ENCODE measurements at places on chromosomes 2 and 18.
A peak's percentile ranks its signal among the peaks of the same experiment; 100 is the strongest.

DNA sequence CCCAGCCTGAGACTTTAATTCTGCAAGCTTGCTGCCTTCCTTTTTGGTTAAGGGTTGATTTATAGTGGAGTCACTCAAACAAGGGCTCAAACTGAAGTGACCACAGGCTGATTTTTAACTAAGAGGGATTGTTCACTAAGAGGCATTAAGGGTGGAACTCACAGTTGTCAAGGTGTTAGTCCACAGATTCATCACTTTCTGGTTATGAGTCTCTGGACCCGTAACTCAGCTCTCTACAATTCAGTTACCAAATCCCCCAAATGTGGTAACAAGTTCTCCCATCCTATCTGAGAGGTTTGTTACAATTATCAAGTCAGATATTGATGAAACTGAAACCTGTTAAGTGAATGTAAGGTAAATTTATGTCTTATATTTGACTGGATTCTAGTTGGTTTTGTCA, 185.9 kb upstream of the KLHL14 start:
- no peak for DNase-seq

DNA sequence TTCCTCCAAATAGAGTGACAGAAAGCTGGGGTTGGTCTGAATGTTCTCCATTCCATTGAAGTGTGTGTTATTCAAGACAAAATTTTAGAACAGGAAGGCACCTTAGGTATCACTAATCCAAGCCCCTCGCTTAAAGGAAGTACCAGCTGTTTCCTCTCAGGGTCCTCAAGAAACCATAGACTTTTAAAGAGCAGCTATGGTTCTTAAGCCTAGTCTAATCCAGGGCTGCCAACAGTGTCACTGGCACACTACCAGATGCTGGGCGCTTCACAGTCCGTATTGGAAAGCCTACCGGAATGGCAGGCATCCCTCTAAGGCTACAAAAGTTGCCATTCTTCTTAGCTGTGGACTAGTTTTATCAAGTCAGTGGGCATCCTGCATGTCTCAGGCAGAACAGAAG, 1.9 kb downstream of the NEMP2 start:
- DNase-seq: no peak

DNA sequence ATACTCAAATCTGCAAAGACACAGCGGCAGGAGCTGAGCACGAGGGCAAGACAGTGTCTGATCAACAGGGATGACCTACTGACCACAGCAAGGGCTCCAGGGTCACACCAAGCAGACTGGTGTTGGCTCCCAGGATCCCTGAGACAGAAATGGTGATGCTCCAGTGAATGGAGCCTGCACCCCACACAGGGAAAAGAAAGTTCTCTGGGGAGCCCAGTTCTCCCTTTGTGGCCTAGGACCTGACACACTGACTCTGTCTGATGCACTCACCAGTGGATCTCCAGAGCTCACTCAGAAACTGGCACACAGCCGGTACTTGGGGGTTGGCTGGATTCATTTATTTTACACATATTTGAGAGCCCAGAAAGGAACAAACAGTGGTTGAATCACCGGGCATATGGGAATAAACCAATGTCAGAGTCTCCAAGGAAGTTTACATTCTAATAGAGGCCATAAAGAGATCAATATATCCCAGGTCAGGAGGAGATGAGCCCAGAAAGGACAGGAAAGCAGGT, 215.6 kb upstream of the ARL4C start:
- no peak for DNase-seq

DNA sequence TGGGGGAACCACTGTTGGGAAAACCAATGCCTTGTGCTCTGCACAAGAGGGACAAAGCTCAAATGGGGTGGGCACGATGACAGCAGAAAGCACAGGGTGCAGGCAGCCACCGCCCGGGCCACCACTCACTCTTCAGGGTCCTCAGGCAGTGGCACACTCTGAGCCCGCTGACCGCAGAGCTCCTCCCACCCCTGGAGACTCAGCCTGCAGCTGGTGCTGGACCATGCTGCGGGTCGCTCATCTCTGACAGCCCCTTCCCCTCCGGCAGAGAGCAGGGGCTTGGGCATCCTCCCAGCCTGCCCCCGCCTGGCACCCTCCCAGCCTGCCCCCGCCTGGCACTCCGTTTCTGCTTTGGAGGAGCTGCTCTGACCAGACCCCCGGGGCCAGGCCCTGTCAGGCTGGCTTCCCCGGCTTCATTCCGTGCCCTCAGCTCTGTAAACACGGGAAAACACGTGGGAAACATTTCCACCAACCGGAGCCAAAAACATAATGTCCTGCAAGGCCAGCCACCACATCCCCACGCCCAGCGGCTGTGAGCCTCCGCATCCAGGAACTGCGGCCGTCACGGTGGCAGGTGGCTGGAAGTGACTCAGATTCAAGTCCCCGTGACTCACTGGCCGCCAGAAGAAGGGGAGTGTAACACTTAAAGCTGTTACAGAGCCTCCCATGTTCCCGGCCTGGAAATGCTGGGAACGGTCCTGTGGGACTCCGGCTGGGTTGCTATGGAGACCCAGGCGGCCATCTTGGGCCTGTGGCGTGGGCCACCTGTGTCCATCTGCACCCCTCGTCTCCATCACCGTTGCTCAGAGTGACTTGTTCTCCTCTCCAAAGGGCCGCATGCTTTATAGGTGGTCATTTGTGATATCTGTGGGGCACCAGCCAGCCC, 6.8 kb upstream of the SNED1 start:
- peak; percentile 91 for DNase-seq

DNA sequence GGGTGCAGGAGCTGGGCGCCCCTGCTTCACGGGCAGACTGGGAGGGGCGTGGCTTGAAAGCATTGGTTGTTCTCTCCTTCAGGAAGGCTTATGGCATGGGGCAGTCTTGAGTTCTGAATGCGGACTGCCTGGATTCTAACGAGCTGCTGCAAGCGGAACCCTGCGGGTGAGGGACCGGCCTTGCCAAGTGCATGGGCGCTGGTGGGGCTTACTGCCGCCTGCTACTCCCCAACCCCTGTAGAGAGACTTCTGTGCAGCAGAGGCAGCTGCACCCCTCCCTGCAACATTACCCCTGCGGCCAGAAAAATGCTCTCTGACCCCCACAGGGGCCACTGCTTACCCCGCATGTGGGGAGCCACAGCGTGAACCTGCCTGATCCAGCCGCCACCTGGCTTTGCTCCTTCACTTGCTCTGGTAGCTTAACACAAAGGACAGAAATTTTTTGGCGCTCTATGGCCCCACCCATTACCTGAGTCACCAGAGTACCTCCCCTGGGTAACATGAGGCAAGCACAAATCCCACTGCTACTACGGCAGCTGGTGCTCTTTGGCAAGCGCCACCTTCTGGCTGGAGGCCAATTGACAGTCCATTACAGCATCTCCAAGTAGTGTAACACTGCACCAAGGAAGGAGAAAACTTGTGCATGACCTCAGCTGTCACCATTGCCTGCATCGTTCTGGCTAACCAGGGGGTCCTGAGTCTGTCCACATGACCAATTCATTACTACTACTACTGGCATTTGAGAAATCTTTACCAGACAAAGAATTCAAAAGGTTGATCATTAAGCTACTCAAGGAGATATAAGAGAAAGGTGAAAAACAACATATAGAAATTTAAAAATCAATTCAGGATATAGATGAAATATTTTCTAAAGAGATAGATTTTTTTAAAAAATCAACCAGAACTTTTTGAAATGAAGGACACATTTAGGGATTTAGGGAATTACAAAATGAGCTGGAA, 35.4 kb downstream of the MYL12B start:
- peak; percentile 94 for DNase-seq

DNA sequence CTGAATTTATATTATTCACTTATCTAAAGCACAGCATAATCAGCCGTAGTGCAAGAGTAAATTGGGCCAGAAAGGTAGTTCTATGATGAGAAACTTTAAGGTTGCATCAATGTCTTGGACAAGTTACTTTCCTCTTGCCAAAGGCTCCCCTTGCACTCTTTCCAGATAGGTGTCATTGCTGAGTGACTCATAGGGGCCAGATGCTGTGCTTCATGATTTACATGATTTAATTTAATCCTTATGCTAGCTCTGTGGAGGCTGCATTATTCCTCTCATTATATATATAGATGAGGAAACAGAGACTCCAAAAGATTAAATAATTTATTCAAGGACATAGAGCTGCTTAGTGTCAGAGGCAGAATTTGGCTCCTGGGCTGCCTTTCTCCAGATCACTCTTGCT, 5.0 kb downstream of the CFAP221 start:
- DNase-seq: peak; percentile 27

GRCh38 chr18:49548229-49548636, 13.6 kb upstream of the LIPG start:
- DNase-seq: no peak

DNA sequence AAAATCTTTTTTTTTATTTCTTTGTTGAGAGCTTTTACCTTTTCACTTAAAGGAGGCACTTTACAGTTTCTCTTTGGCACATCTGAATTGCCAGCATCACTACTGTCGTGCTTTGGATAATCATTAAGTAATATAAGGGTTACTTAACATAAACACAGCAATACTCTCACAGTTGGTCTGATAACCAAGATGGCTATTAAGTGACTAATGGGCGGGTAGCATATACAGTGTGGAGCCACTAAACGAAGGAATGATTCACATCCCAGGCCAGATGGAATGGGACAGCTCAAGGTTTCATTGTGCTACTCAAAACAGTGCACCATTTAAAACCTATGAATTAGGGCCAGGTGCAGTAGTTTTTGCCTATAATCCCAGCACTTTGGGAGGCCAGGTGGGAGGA, 28.1 kb downstream of the USP37 start:
- DNase-seq: no peak

DNA sequence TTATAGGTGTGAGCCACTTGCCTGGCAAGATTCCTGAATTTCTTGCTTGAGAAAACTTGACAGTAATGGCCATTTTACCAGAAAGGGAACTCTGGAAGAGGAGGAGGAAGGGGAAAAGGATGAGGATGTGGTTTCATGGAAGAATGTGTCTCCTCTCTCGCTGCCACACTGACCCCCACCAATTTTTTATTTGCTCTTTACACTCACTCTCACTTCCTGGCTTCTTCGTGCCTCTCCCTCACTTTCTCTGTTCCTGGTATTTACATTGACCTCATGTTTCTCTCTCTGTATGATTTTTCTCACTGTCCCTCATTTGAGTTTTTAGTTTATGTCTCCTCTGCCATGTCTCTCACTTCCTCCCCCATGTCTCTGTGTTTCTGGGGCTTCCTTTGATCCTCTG, 134.5 kb upstream of the CAB39 start:
- no peak for DNase-seq

GRCh38 chr2:2692599-2693389, 361.7 kb upstream of the MYT1L start:
- no peak for DNase-seq

- DNase-seq: no peak
Observed at GRCh38 chr2:112155331-112156151, 17.4 kb downstream of the FBLN7 start.

DNA sequence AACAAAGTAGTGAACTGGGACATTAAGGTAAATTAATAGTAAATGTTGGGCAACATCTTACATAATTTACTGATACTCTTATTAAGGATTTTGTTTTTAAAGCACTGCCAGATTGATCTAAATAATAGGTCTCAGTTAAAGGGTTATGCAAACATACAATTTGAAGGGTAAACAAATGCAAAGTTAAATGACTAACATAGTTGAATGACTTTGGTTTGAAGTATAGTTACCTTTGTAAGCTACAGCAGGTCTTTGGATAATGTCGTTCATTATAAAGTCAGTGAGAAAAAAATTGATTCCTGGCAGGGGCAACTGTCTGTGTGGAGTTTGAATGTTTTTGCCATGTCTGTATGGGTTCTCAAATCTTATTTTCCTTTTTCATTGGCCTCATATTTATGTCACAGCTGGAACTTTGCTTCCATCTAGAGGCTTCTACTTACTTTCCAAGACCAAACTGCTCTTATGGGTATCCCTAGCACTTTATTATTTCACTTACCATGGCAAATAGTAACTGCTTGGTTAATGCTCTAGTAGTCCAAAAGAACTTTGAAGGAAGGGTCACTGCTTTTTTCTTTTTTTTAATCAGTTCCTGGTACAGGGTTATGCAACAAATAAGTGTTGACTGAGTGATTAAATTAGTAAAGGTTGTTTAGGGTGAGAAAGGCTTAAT, 107.8 kb downstream of the NBEAL1 start:
- DNase-seq: peak; percentile 17

DNA sequence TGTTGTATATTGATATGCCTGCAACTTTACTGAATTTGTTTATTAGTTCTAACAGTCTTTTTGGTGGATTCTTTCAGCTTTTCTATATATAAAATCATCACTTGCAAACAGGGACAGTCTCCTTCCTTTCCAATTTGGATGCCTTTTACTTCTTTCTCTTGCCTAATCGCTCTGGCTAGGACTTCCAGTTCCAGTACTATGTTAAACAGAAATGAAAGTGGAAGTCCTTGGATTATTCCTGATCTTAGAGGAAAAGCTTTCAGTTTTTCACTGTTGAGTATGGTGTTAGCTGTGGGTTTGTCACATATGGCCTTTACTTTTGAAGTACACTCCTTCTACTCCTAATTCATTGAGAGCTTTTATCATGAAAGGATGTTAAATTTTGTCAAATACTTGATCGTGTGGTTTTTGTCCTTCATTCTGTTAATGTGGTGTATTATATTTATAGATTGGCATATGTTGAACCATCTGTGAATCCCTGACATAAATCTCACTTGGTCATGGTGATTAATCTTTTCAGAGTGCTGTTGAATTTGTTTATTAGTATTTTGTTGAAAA, 52.9 kb downstream of the REL start:
- no peak for DNase-seq

DNA sequence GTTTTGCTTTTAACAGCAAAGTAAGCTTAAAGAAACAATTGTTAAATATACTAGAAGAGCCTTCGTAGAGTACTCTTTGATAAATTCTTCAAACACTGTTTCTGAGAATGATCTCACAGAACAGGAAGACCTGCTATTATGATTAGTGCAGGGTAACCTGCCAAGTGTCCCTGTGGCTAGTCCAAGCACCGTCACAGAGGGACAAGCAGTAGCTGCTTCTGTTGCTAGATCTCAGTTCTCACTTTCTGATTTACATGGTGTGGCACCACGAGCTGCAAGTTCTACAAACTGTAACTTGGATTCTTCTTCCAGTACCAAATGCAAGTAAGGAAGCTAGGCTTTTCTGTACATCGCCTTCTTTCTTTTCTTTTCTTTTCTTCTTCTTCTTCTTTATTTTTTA, 121.5 kb downstream of the PIEZO2 start:
- no peak for DNase-seq

- DNase-seq: no peak
Observed at GRCh38 chr18:3269241-3269913, 7.4 kb downstream of the MYL12B start.

GRCh38 chr2:148622366-148622765, 22.2 kb upstream of the EPC2 start:
- no peak for DNase-seq

GRCh38 chr2:85994421-85994777, 105.6 kb upstream of the ST3GAL5 start:
- DNase-seq: no peak

DNA sequence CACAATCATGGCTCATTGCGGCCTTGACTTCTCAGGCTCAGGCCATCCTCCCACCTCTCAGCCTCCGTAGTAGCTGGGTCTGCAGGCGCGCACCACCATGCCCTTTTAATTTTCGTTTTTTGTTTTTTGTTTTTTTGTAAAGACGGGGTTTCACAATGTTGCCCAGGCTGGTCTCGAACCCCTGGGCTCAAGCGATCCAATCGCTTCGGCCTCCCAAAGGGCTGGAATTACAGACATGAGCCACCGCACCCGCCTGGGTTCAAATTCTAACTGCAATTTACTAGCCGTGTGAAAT, 12.3 kb upstream of the DCTN1 start:
- no peak for DNase-seq

- DNase-seq: no peak
Observed at GRCh38 chr2:155266583-155266982, 568.1 kb downstream of the KCNJ3 start.

GRCh38 chr2:119696494-119697030, 17.6 kb downstream of the TMEM177 start:
- no peak for DNase-seq

GRCh38 chr2:238069877-238070276, 9.1 kb downstream of the SCLY start:
- DNase-seq: no peak
